ENCODE measurements at places on chromosomes 6 and 20.

GRCh38 chr6:36781669-36782068 lies 57.6 kb downstream of the CPNE5 start:
- DNase-seq = no peak

- DNase-seq = no peak
These were observed 1.2 kb downstream of the TAB2 start for GRCh38 chr6:149318581-149319286.

- DNase-seq = no peak
These were observed 258.5 kb downstream of the KHDC1L start for GRCh38 chr6:72966628-72967280.

DNA sequence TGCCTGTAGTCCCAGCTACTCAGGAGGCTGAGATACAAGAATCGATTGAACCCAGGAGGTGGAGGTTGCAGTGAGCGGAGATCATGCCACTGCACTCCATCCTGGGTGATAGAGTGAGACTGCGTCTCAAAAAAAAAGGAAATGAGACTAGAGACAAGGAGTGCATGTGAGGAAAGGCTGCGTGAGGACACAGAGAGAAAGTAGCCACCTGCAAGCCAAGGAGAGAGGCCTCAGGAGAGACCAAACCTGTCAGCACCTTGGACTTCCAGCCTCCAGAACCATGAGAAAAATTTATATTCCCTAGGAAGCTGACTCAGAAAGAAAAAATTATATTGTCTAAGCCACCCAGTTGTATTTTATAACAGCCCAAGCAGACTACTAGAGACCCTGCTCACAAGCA lies 7.4 kb upstream of the BEND3 start:
- DNase-seq = no peak

DNA sequence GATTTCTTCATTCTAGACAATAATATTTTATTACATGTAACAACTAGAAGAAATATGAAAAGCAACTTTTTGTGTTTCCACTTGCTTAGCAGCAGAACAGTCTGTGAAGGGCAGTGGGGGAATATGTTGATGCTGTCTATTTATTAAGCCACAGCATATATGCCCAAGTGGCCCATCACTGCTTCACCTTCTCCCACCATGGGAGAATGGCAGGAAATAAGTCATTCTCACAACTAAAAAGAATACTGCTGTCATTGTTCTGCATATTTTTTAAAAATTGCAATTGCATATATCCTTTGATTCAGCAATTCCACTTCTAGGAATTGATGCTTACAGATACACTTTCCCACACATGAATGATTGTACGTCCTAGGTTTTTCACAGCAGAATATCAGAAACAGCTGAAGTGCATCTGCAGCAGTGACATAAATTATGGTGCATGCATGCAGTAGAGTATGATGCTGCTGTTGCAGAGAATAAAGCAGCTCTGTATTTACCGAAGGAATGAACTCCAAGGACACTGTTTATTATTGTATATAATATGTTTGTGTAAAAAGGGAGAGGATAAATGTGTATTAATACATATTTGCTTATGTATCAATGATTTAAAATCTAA lies 26.8 kb downstream of the KIF3B start:
- DNase-seq = no peak

- DNase-seq = no peak
These were observed 48.3 kb downstream of the BTBD9 start for GRCh38 chr6:38591439-38591838.

GRCh38 chr6:142222022-142222421 lies 75.0 kb downstream of the VTA1 start:
- no peak for DNase-seq

DNA sequence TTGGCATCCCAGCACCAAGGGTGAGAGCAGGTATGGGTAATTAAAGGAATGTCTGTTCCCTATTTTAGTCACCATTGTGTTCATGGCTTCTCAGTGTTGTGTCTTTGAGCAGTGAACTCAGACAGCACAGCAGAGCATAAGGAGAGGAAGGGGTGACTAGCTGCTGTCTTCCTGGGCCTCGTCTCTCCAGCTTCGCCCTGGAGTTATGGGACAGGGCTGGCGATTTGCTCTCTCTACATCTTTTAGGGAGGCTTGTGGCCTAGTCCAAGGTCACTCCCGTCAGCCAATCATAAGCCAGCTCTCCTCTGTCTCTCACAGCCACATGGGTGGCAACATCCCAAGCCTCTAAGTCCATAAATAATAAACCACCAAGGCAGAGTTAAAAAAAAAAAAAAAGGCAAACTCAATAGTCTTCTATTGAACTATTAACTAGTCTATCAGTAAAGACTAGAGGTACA lies 7.3 kb downstream of the CST3 start:
- no peak for DNase-seq

DNA sequence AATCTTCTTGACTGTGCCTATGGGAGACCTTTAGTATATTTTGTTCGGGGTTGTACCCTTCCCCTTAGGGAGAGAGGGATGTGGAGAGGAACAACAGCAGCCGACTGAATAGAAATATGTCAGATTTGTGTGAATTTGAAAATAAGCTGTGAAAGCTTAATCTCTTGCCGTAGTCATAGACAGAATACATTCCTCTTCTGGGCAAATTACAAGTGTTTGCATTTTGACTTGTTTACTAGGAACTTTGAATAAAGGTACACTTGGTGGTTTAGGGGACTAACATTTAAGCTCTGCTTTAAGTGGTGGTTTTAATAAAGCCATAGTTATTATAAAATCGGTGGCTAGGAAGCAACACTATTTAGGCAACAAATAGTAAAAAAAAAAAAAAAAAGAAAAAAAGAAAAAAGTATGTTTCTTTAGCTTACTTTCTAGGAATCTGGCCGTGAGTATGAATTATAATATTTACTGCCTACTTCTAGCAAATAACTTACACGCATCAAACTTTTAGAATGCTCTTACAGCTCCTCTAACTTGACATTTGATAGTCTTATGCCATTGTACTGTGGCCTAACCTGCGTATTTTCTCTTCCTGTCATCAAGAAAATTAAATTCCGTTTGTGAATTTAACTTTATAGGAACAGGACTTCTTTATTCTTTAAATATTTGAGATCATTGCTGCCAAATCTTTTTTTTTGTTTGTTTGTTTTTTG lies 65.1 kb downstream of the ZBTB2 start:
- DNase-seq = no peak

DNA sequence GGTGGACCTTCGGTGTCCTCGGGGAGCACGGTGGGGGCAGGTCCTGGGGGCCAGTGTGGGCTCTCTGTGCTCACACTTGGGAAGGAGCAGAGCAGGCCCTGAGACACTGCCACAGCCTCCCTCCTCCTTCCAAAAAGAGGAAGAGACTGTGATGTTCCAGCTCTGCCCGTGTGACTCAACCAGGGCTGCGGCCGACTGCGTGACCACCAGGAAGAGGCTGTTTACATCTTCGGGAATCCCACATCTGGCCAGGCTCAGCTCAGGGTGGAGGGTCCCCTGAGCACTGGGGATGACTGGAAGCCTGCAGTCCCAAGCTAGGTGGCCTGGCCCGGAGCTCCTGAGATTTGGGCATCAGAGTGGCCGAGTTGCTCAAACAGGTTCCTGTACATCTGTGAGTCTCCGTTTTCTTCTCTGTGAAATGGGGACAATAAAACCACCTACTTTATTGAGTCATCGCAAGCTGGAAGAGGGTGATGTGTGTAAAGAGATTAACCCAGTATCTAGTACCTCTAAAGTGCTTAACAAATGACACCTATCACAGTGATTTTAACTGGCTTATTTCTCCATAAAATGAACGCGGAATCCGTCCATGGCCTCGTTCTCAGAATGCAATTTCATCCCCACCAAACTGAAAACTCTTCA lies 242.1 kb downstream of the DLL1 start:
- no peak for DNase-seq

DNA sequence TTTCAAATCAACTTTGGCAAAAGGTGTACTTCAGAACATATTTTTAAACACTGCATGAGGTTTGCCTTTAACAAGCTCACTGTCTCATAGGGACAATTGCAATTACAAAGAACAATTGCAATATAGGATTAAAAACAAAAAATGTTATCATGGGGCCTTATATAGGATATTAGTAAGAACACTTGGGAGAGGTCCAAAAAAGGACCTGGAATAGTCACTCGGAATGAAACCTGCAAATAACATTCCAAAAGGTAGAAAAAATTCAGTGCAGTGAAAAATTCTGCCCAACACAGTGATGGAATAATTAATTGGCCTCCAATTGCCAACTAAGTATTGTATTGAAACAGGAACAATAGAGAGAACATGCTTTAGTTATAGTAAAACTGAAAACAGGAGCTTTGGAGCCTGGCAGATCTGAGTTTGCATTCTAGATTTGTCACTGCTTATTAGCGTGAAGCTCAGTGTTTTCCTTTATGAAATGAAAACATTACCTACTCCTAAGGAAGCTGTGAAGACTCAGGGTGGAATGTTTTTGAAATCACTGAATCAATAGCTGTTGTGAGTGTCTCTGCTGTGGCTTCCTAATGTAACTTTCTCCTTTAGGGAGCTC lies 172.6 kb upstream of the BMP5 start:
- no peak for DNase-seq

DNA sequence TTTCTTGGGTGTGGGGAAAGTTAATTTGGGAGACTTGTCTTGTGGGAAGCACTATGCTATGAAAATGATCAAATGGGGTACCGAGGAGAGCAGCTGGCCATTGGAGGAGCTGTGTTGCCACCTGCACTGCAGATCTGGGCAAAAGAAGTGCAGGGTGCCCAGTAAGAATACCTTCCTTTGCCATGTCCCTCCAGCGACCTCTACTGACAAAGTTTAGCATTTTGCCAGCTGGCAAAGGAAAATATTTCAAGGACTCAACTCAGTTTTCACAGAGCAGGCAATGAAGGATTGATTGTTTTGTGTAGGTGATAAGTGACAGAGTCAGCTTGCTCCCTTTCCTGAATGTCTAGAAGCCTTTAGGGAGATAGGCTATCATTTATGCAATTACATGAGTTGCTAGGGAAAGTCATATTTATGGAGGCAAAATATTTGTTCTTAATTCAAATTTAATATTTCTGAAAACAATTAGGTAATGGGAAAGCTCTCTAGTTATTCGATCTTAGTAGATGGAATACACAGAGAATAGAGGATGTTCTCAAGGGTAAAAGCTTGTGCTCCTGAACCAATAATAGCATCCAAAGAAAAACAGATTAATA lies 118.4 kb downstream of the FARS2 start:
- no peak for DNase-seq

DNA sequence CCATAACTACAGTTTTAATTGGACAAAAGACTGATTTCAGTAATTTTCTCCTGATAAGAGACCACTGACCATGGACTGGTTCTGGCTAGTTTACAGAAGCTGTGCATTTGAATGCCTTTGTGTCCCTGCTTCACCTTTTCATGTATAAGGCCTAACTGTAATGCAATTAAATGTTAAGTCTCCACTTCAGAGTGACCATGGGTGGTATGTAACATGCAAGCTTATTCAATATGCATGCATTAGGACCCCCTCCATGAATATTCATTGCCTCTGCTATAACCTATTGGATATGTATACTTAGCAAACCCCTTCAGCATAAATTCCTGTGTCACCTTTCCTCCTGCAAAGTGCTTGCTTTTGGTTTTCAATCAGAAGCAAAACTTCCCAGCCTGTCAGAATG lies 2.2 kb downstream of the UBD start:
- DNase-seq = no peak

DNA sequence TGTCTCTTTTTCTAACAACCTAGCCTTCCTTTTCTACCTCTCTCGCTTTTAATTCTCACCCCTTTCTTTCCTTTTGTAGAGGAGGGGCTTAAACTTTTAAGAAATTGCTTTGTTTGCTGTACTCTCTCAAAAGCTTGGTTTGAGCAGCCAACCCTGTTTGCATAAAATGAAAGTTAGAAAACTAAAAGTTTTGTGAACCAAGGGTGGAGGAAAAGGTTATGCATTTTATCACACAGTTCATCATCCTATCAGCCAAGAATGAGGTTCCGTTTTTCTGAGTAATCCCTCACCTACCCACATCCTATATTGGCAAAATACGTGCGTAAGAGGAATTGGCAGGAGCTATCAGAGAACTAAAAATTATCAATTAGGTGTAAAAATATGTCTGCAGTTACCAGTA lies 42.8 kb upstream of the LOC128125822 start:
- no peak for DNase-seq

GRCh38 chr20:8656335-8656734 lies 412.6 kb upstream of the PLCB4 start:
- DNase-seq = no peak

- DNase-seq = no peak
These were observed 1.4 kb downstream of the RAET1E start for GRCh38 chr6:149896491-149896890.
